Upper lobe of left lung (tissue), 6 donors: ENCODE measurements at places on chromosomes 11 and 22. TPM values are rescaled to one million over a fixed set of nuclear protein-coding genes. Genes with fewer than 3 reads are reported as not detected.

DNA sequence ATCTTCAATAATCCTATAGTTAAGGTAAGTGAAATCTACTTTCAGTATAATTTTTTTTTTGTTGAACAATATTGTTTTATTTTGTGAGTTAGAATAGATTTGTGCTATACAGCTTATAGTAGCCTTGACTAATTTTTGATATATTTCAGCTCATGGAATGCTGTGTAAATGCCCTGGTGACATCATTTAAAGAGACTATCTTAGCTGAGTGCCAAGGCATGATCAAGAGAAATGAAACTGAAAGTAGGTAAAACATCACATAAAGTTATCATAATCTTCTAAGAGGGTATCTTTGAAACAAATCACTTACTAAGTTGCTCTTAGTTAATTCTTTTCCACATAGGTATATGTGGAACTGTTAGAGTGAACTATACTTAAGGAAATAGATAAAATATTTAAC is 51.4 kb upstream of the ACAT1 start:
- H3K36me3 ChIP-seq: peaks cover 3% of the 10 kb centered on the region
- no peak overlapping the region for H3K4me3 ChIP-seq
- H3K4me1 ChIP-seq: peaks cover 9% of the 10 kb centered on the region
- DNase-seq: no peak
- no peaks in the 10 kb centered on the region for H3K27me3 ChIP-seq

- H3K4me3 ChIP-seq: no peak overlapping the region
- no peaks in the 10 kb centered on the region for H3K36me3 ChIP-seq
- H3K27me3 ChIP-seq: no peaks in the 10 kb centered on the region
- no peaks in the 10 kb centered on the region for H3K4me1 ChIP-seq
- DNase-seq: no peak
These were observed 59.4 kb upstream of the HMGXB4 start for GRCh38 chr22:35197886-35198285.

- H3K4me3 ChIP-seq: no peak overlapping the region
- no peaks in the 10 kb centered on the region for H3K36me3 ChIP-seq
- no peak overlapping the region for H3K27ac ChIP-seq
- no peaks in the 10 kb centered on the region for H3K4me1 ChIP-seq
These were observed 861.8 kb downstream of the LRRC4C start for GRCh38 chr11:40597546-40598113.

- no peak for DNase-seq
- no peaks in the 10 kb centered on the region for H3K36me3 ChIP-seq
- no peak overlapping the region for H3K4me3 ChIP-seq
- no peak overlapping the region for H3K27ac ChIP-seq
These were observed 119.8 kb downstream of the MPPED1 start for GRCh38 chr22:43531651-43532050.

GGTLC2 gene
- total RNA-seq: not detected

CFAP300 gene
- 2.6 TPM for total RNA-seq

CARD18 gene
- not detected for total RNA-seq

SCGB2A2 gene
- total RNA-seq: not detected

ANO5 gene
- 3.5 TPM for total RNA-seq
